ENCODE measurements at places on chromosomes 16 and 17. TPM values are rescaled to one million over a fixed set of nuclear protein-coding genes. Genes with fewer than 3 reads are reported as not detected.

Gene KRTAP2-3
- not detected for total RNA-seq

Gene PLLP
- total RNA-seq = 0.39 TPM

Gene KRT16
- 0.21 TPM for total RNA-seq

Gene NTN1
- total RNA-seq = 1.0 TPM

Gene CD300A
- total RNA-seq = 1.4 TPM

Gene UBTF
- 42.3 TPM for total RNA-seq

Gene CX3CL1
- 13.5 TPM for total RNA-seq

Gene SLC16A11
- 0.42 TPM for total RNA-seq

- peaks cover 23% of the 10 kb centered on the region for H3K4me1 ChIP-seq
- H3K4me3 ChIP-seq = peak overlapping the region; percentile 76
- DNase-seq = peak; percentile 84
- H3K27me3 ChIP-seq = no peaks in the 10 kb centered on the region
- H3K27ac ChIP-seq = peak overlapping the region; percentile 88
Observed at GRCh38 chr17:45149669-45150664, 1.7 kb downstream of the HEXIM1 start.

DNA sequence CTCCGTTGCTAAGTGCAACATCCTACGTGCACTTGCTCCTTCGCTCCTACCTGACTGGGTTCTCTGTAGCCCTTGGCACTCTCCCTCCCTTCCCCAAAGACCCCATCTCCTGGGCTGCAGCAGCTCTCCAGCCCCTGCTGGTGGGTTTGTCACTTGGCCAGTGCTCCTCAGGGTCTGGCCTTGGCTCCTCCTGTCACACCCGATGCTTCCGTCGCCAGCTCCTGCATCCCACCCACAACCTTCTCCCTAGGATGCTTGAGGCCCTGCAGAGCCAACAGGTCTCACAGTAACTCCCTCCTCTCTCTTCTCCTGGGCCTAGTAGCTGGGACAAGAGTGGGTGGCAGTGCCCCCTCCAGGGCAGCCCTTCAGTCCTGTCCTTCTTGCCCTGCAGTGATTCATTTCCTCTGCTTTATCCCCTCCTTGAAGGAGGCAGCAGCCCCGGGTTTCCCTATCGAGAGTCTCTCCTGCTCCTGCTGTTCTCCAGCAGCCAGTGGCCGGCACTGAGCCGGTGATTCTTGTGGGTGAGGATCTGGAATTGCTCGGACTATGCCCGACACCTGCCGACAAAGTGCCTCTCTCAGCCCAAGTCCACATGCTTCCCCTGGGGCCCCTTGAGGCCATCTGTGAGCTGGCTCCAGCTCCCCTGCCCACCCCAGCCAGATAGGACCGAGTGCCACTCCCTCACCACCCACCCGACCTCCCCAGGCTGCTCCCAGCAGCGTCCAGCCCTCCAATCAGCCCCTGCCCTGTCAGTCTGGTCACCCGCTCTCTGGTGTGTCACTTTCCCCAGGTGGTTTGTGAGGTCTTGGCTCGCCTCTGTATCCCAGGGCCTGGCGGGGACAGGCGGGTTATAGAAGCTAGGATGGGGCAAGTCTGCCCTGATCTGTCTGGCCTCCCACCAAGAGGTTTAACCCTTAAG, 3.8 kb downstream of the LITAFD start:
- H3K4me1 ChIP-seq = peaks cover 46% of the 10 kb centered on the region
- H3K4me3 ChIP-seq = no peak overlapping the region
- H3K27me3 ChIP-seq = no peaks in the 10 kb centered on the region
- H3K36me3 ChIP-seq = peaks cover 17% of the 10 kb centered on the region
- DNase-seq = peak; percentile 70

GRCh38 chr17:42329025-42329976, 41.0 kb downstream of the STAT5A start:
- peaks cover 19% of the 10 kb centered on the region for H3K4me1 ChIP-seq
- H3K27me3 ChIP-seq = no peaks in the 10 kb centered on the region
- peaks cover 20% of the 10 kb centered on the region for H3K36me3 ChIP-seq
- DNase-seq = no peak

- H3K4me1 ChIP-seq = no peaks in the 10 kb centered on the region
- no peak overlapping the region for H3K27ac ChIP-seq
- H3K27me3 ChIP-seq = no peaks in the 10 kb centered on the region
- no peak for DNase-seq
Observed at GRCh38 chr16:8342276-8342675, 248.0 kb downstream of the TMEM114 start.

GRCh38 chr16:31055613-31056012, 18.4 kb downstream of the ZNF668 start:
- no peak overlapping the region for H3K4me3 ChIP-seq
- H3K27me3 ChIP-seq = no peaks in the 10 kb centered on the region
- no peaks in the 10 kb centered on the region for H3K36me3 ChIP-seq
- no peaks in the 10 kb centered on the region for H3K4me1 ChIP-seq
- H3K27ac ChIP-seq = no peak overlapping the region

- no peak overlapping the region for H3K4me3 ChIP-seq
- H3K27me3 ChIP-seq = no peaks in the 10 kb centered on the region
Observed at GRCh38 chr17:37827905-37828650, 83.2 kb upstream of the HNF1B start.

DNA sequence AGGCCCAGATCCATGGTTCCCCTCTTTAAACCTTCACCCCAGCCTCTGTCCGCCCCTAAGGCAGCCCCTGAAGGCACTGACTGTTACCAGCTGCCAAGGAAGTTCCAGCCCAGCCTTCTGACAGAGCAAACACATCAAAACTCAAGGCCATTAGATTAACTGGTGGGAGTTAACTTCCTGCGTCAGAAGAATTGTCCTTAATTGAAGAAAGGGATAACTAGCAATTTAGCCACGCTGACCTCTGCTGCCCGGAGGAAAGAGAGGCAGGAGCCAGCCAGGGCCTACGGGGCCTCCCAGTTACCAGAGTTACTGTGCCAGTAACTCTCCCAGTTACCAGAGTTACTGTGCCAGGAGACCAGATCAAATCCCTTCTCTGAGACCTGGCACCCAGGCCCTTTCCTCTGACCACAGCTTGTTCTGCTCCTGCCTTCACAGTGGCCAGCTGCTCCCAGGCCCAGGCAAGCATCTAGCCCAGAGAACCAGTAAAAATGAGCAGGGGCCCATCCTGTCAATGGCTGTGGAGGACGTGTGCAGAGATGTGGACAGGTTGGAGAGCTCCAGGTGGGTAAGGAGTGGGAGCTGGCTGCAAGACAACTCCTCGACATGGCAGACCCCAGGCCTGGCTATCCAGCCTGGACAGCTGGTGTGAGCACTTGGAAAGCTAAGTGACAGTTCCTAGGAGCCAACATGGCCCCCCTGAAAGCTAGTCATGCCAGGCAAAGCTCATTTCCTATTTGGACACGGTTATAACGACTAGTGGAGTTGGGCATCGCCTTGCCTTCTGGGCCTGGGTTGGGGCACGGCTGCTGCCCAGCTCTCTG, 2.8 kb upstream of the PITPNM3 start:
- H3K36me3 ChIP-seq = no peaks in the 10 kb centered on the region
- H3K27ac ChIP-seq = no peak overlapping the region
- H3K4me1 ChIP-seq = no peaks in the 10 kb centered on the region
- H3K4me3 ChIP-seq = no peak overlapping the region
- no peak for DNase-seq

- H3K27ac ChIP-seq = peak overlapping the region; percentile 3
- peak; percentile 57 for DNase-seq
- H3K27me3 ChIP-seq = no peaks in the 10 kb centered on the region
- H3K4me3 ChIP-seq = no peak overlapping the region
- peaks cover 17% of the 10 kb centered on the region for H3K4me1 ChIP-seq
- no peaks in the 10 kb centered on the region for H3K36me3 ChIP-seq
Observed at GRCh38 chr17:17528696-17529652, 32.8 kb upstream of the RASD1 start.

DNA sequence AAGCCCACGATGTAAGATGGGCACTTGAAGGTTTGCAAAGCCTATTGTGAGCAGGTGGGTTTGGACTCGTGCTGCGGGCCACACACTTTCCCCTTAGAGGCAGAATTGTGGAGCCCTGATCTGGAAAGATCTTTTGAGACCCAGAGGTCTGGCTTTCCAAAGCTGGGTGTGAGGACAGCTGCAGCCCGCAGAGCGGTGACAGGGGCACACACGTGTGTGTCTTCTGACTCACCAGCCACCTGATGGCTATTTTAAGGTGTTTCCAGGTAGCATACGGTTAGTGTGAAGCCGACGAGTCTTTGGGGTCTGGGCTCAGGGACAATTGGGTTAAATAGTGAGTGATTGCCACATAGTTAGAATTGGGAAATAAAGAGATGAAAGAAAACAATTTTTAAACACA, 108.9 kb upstream of the GSE1 start:
- peak overlapping the region; percentile 50 for H3K27ac ChIP-seq
- no peaks in the 10 kb centered on the region for H3K36me3 ChIP-seq
- no peak for DNase-seq
- no peak overlapping the region for H3K4me3 ChIP-seq
- H3K27me3 ChIP-seq = no peaks in the 10 kb centered on the region
- peaks cover 32% of the 10 kb centered on the region for H3K4me1 ChIP-seq
